Stimulated activated naive CD8-positive, alpha-beta T cell treated with anti-CD3 and anti-CD28 coated beads, Interleukin-15, Interleukin-2, amounts not matched to agents 100 U/mL and 50 U/mL, for 24 hours (primary cell): ENCODE measurements at places on chromosomes 7 and 10.
A peak's percentile ranks its signal among the peaks of the same experiment; 100 is the strongest.

DNA sequence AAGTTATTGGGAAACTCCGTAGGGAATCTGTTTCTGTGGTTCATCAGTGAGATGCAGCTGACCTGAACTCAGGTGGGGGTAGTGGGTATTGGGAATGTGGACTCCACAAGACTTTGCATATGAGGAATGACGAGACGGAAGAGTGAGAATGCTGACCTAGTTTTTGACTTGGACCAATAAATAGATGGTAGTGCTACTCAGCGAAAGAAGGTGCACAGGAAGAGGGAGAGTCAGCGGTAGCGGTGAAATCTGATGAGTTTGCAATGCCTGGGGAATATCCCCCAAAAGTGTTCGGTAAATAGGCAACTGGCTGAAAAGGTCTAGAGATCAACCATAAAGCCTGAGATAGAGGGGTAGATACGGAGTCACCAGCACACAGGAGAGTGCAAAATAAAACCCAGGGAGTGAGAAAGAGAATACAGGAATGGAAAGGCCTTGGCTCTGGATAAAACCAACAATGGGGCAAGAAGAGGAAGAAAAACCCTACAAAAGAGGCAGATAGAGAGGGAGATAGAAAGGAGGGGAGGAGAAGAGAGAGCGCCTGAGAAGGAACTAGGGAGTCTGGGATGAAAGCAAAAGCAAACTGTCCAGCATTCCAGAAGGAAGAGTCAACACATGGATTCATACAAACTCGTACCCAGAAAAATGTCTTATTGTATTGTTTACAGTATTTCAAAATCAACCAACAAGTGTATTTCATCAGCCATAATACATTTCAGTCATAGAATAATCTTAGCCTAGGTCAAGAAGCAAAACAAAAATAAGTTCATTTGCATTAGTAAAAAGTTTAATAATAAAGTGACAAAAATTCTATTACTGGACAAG lies 5.4 kb downstream of the ARHGAP21 start:
- no peak for DNase-seq

DNA sequence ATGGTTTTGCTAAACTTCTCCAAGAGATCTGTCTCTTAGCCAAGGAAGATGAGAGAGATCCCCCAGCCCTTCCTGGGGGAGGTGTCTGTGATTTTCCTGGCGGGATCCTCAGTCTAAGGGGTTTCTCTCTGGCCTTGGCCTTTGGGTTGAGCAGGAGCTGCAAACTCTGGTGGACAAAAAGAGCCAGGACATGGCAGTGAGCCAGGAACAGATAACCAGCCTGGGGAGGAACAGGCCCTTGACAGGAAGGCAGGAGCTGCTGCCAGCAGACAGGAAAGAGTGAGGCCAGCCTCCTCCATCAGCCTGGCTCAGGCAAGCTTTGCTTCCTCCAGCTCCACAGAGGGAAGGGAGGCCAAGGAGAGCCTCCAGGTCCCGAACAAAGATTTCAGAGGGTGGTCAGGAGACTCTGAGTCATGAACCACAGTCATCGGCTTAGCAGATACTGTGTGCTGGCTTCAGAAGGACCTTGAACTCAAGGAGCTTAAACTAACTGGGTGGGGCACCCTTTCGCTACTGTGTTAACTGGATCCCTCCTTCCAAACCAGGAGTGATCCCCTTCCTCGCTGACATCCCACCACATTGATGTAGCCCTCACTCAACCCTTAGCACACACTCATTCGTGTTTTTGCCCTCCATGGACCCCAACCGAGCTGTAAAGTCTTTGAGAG lies 34.7 kb downstream of the DDIT4 start:
- DNase-seq: peak; percentile 63

- peak; percentile 46 for DNase-seq
These were observed 591 bp downstream of the UBE2H start for GRCh38 chr7:129952086-129952652.

- DNase-seq: no peak
These were observed 438.3 kb downstream of the DNAJB6 start for GRCh38 chr7:157775021-157775559.

- no peak for DNase-seq
These were observed 761.9 kb downstream of the MAGI2 start for GRCh38 chr7:78691584-78691983.

DNA sequence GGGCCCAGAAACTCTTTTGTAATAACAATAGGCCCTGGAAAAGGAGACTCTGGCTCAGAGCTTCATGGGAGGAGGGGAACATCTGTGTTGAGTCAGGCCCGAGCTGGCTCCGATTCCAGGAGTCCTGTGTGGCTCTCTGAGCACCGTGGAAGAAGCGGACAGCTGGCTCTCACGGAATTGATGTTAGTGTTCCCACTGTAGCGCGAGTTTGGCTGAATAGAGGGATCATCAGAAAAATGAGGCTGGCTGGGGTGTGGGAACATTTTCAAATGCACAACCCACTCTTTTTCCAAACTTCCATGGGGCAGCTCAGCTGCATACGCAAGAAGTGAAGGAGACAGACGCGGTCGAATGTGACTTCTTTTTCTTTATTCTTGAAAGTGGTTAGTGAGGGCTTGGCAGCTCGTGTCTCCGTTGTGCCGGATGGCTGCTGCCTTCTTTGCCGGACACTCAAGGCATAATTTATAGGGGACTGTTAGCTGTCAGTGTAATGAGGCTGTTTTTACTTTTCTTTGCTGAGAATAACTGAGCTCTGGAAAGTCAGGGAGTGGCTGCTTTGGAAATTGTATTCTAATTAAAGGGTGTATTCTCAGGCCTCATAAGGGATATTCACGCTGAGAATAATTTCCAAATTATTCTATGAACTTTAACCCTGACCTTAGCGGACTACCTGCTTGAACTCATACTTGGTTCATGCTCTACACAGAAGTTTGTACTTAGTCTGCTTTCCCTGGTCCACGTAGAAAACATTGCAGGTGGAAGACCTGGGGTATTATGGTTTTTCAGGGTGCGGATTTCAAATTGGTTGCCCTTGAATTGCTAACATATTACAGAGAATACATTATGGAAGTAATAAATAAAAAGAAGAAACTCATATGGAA lies 23.1 kb downstream of the MDFIC start:
- no peak for DNase-seq
